ENCODE measurements at places on chromosomes 11 and 22.

GRCh38 chr11:5303626-5304025 is 1.9 kb upstream of the OR51B4 start:
- DNase-seq = no peak

- DNase-seq = no peak
Observed at GRCh38 chr11:34830648-34831047, 85.5 kb downstream of the APIP start.

GRCh38 chr11:115637599-115638241 is 133.5 kb upstream of the CADM1 start:
- DNase-seq = no peak

GRCh38 chr11:34621876-34622275 is 983 bp downstream of the EHF start:
- DNase-seq = no peak

All from NCI-H1417 treated with DMSO at 0.1 percent for 48 hours (cell line).